Stimulated activated CD4-positive, alpha-beta T cell treated with anti-CD3 and anti-CD28 coated beads, Interleukin-1b, Interleukin-23, amount 100 ng/mL, for 4 hours (primary cell): ENCODE measurements at places on chromosomes 7 and 10.

DNA sequence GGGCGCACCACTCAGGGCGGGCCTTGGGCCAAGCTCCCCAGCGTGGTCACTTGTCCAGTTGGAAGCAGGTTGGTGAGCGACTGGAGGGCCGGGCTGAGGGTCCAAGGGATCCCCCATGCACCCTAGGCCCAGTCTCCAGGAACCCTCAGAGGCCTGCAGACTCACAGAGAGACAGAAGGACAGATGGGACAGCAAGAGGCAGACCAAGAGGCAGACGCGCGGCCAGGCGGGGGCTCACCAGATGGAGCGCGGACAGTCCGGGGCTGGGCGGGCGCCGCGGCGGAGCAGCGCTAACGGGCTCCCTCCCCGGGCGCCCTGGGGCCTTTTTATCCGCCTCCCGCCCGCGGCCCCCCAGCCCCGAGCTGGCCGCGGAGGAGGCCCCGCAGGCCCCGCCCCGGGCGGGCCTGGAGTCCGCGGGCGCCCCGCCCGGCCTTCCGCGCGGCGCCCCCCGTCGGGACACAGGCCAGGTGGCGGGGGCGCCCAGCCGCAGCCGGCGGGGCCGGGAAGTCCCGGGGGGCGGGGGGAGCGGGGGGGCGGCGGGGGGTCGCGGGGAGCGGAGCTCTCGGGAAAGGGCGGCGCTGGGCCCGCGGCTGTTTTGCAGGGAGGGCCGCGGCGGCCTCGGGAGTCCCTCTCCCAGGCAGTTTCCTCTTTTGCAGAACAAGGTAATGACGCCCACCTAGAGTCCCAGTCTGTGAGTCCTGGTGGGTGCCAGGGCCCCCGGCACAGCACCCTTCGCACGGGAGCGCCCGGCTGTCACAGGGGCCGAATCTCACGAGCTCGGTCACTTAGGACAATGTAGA lies at the start of gene LOXL4:
Gene LOXL4 (minus strand): TSS at position 301 of the 800 bp plus-strand sequence. CDS start 5,175 bp downstream, outside the sequence.
- no peak for DNase-seq

GRCh38 chr7:105502173-105502572 lies 19.9 kb downstream of the PUS7 start:
- DNase-seq, result no peak

DNA sequence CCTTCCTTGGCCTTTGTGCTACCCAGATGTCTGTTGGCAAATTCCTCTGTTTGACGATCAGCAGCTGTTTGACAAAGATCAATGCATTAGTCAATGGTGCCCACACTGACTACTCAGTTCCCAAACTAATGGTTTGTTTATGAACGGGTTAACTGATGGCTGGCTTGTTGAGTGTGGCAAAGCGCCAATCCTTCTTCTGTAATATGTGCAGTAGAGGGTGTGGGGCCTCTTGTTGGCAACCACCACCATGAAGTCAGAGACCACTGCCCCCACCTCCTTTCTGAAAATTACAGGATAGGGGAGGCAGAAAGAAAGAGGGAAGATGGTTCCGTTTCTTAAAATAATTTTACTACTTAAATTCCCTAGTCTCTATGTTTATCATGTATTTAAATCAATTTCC lies 2.6 kb upstream of the PLCE1 start:
- DNase-seq, result no peak

GRCh38 chr10:62916141-62916603 lies 100.0 kb upstream of the EGR2 start:
- no peak for DNase-seq

- no peak for DNase-seq
These were observed 7.9 kb downstream of the NUDT13 start for GRCh38 chr10:73117976-73118743.

- DNase-seq, result no peak
These were observed 101.8 kb upstream of the MKLN1 start for GRCh38 chr7:131225619-131226513.

DNA sequence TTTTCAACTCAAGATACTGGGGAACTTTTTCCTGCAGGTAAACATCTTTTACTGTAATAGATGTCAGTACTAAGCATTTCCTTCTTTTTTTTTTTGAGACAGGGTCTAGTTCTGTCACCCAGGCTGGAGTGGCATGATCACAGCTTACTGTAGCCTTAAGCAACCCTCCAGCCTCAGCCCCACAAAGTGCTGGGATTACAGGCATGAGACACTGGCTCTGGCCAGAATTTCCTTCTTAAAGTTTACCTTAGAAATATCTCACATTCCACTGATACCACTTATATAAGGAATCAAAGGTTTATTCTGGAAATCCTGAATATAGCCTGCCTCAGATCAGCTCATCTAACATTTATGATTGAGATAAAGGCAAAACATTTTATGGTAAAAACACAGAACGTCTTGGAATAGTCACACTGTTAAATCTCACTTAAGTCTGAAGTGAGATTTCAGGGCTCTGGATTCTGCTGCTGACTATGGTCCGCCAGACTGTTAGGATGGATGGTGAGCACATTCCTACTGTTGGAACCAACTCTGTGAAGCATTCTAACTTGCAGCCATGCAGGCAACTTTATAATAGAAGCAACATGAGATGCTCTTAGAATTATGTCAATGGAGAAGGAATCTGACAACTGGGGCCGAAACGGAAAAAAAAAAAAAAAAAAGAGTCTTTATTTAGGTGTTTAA lies 151.9 kb downstream of the ZMYND11 start:
- no peak for DNase-seq

DNA sequence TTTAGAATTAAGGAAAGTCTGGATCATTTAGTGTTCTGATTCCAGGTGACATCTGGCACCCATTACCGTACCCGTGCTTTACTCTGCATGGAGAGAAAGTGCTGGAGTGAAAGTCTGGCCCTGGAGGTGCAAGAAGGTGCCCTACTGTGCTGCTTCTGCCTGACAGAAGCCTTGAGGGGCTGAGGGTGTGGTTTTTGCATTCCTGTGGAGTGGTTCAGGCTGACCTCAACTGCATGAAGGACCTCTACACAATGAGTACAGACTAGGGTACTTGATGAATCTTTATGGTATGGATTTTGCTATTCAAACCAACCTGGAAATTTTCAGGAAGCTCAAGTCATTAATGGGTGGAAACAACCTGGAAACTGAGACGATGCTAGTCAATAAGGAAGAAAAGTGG lies 45.1 kb upstream of the GSAP start:
- no peak for DNase-seq

DNA sequence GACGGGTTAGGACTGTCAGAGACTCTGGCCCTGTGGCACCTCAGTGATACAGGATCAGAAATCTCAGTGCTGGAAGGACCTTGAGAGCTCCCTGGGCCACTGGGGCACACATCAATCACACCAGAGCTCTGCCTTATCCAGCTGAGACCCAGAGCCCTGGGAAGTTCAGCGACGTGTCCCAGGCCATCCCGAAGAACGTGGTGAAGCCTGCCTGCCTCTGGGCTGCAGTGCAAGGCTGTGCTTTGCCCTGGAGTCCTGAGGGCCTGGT lies 79.8 kb upstream of the MGMT start:
- DNase-seq, result no peak

DNA sequence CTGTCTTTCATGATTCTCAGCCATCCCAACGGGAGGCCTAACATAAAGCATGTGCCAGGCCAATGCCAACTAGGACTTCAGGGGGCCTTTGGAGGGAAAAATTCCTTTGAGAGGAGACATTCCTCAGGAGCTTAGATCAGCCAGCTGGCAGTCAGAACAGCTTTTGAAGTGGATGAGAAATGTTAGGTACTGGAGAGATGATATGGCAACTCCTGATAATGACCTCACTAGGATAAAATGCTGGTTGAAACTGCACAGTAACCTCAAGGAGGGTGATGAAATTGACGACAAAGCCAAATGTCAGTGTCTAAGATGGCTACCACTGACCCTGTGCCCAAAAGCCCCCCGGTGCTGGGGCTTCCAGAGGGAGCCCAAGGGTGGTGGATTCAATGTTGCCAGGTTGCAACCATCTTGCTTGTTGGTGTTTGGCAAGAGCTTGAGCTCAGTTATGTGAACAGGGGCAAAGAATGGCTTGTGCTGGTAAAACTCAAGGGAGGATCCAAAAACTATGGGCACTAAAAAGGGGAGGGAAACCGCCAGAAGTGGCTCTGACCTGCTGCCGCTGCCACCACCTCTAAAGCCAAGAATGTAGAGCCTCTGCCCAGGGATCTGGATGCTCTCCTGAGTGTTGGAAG lies 121.2 kb downstream of the UBE2H start:
- DNase-seq, result no peak

- no peak for DNase-seq
These were observed 22.4 kb downstream of the STN1 start for GRCh38 chr10:103895411-103896186.

GRCh38 chr7:149310113-149310836 lies 48.3 kb downstream of the ZNF783 start:
- no peak for DNase-seq

GRCh38 chr10:82564353-82565196 lies 689.6 kb downstream of the NRG3 start:
- no peak for DNase-seq

GRCh38 chr10:14302035-14302434 lies 28.7 kb downstream of the FRMD4A start:
- no peak for DNase-seq

GRCh38 chr10:125520968-125521367 lies 162.0 kb downstream of the TEX36 start:
- no peak for DNase-seq

DNA sequence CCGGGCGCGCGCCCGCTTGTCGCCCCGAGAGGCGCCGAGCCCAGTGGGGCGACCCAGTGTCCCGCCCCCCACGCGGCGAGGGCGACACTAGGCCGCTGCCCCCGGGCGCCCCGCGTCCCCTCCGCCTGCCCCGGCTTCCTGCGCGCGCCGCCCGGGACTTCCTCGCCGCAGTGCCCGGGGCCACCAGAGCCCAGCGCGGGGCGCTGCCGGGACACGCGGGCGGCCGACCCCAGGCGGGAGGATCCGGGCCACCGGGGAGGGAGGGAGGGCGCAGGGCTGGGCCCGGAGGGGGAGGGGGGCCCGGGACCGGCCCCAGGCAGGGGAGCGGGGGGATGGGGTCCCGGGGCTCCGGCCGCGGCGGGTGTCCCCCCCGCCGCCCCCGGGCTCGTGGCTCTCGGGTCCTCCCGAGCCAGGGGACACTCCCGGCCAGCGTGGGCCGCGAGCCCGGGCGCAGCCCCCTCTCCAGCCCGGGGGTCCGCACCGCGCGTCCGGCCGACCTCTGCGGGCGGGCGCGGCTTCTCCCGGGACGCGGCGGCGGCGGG lies 435 bp upstream of the PWWP2B start:
- peak; percentile 36 for DNase-seq

GRCh38 chr7:34087892-34088891 lies 182.9 kb downstream of the BMPER start:
- DNase-seq, result no peak

DNA sequence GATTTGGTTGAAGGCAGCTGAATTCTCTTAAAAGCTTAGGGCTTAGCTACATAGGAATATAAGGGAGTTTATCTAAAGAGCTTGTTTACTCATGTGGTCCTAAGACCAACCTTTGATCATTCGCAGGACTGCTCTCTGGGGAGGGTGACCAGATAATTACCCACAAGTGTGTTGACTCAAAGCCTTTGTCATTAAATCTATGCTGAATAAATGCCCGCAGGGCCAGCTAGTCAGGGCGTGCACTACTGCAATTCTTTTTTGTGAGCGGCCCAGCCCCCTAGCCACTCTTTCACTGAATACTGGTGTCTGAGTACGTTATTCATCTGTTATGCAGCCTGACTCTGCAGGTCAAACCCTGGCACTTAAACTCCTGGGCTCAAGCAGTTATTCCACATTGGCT lies 69.6 kb downstream of the AKAP9 start:
- DNase-seq, result no peak

- DNase-seq, result no peak
These were observed 260.6 kb downstream of the GLI3 start for GRCh38 chr7:41976411-41976810.

DNA sequence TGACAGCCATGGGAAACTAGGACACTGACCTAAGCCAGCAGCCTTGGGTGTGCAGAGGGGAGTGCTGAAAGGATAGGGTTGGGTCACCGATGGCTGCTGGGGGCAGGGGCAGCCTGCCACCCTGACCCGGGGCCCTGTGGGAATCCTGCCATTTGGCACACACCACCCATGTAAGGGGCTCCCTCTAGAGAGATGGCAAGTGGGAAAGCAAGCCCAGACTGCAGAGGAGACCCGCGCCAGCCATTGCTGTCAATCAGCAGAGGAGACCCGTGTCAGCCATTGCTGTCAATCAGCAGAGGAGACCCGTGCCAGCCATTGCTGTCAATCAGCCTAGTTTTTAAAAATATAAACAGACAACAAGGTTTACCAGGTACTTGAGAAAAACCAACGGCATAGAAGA lies 27.4 kb upstream of the PRKAG2 start:
- no peak for DNase-seq

GRCh38 chr7:39880556-39880955 lies 69.5 kb upstream of the CDK13 start:
- DNase-seq, result no peak

DNA sequence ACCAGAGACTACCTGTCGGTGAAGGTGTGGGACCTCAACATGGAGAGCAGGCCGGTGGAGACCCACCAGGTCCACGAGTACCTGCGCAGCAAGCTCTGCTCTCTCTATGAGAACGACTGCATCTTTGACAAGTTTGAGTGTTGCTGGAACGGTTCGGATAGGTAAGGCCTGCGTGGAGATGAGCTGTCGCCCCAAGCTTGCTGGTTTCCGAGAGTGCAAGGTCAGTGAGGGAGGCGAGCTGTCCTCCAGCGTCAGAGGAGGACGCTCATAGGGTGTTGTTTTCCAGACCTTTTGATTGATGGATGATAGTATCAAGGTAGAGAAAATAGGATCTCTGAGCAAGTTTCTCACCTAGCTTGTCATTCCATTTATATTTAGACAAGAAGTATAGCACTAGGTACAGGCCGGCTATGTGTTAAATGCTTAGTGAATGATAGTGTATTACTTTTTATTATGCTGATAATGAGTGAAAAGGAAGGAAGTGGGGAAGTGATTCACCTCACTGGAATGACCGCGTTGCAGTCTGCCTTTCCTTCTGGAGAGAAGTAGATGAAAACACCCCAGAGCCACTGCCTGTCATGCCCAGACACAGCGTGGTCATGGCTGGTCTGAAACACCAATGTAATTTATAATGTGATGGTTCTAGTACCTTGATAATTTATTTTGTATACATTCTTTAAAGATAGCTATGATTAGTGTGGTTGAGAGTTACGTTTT lies 33.9 kb downstream of the BNIP3 start:
- no peak for DNase-seq

GRCh38 chr7:106114716-106115383 lies 2.7 kb upstream of the SYPL1 start:
- DNase-seq, result no peak

DNA sequence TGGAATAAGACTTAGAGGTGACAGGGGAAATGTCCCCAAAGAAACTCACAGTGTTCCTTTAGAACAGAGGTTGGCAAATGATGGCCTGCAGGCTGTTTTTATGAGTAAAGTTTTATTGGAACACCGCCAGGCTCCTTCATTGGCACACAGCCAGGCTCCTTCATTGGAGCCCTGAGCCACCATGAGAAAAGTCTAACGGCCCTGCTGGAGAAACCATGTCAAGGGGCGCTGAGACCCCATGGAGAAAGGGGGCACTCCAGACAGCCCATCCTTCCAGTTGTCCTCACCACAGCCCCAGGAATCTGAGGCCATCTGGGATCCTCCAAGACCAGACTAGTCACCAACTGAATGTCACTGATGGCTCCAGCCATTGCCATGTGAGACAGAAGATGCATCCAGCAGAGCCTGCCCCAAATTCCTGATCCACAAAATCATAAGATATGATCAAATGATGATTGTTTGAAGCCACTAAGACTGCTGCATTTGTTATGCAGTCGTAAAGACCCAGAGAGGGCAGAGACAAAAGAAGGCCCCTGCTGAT lies 88.2 kb upstream of the GPR26 start:
- no peak for DNase-seq

GRCh38 chr7:18700147-18700546 lies 204.6 kb downstream of the HDAC9 start:
- DNase-seq, result no peak
